Right lobe of liver (tissue), 6 donors: ENCODE measurements at places on chromosomes 13 and 19.
A peak's percentile ranks its signal among the peaks of the same experiment; 100 is the strongest.

- peak; percentile 87 for DNase-seq
Measured at GRCh38 chr19:3644351-3645066, 17.9 kb upstream of the CACTIN start.

DNA sequence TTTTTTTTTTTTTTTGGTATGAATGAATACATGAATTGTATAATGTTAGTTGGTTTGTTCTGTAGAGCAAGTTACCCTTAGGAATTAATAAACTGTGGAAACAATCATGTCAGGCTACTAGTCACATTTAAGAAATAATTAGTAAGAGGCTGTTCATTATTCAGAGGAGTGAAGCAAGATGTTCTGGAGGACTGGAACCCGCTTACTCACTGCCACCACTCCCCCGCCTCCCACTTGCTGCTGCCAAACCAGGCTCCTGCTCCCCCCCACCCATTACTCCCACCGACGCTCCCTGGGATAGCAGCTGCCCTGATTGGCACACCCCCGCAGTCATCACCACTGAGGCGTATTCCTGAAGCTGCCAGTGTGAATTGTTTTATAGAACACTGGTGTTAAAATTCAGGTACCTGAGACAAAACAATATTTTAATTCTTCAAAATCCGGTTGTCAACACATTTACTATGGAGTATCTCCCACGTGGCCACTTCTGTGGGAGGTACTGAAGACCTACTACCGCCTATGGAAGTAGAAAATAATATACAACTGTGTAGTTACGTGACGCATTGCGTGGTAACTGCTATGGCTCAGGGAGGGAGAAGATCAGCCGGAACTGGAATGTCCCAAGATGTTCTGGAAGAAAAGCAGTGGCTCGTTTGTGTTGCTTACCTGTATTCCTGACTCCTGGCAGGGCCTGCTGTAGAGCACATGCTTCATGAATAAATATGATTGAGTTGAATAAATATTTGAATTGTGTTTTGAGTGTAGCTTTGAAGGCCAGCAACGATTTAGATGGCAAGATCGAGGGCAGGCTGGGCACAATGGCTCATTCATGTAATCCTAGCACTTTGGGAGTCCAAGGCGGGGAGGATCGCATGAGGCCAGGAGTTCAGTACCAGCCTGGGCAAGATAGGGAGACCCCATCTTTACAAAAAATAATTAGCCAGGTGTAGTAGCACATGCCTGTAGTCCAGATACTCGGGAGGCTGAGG, 1.7 kb downstream of the DPY19L3 start:
- no peak for DNase-seq

DNA sequence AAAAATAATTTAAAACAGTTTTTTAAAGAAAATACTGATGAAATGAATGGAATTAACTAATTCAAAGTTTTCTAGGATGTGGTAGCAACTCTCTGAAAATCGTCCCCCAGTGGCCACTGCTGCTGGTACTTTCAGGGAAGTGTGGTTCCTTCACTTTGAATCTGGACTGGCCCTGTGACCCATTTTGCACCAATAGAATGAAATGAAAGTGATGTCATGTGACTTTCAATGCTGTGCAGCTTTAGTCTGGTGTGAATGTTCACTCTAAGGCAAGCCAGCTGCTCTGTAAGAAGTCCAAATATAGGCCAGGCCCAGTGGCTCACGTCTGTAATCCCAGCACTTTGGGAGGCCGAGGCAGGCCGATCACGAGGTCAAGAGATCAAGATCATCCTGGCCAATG, 26.4 kb upstream of the HNRNPA1L2 start:
- DNase-seq = no peak

- DNase-seq = no peak
Measured at GRCh38 chr13:91988331-91988730, 589.9 kb downstream of the GPC5 start.

GRCh38 chr13:27022571-27023311, 148.9 kb downstream of the USP12 start:
- DNase-seq = no peak

DNA sequence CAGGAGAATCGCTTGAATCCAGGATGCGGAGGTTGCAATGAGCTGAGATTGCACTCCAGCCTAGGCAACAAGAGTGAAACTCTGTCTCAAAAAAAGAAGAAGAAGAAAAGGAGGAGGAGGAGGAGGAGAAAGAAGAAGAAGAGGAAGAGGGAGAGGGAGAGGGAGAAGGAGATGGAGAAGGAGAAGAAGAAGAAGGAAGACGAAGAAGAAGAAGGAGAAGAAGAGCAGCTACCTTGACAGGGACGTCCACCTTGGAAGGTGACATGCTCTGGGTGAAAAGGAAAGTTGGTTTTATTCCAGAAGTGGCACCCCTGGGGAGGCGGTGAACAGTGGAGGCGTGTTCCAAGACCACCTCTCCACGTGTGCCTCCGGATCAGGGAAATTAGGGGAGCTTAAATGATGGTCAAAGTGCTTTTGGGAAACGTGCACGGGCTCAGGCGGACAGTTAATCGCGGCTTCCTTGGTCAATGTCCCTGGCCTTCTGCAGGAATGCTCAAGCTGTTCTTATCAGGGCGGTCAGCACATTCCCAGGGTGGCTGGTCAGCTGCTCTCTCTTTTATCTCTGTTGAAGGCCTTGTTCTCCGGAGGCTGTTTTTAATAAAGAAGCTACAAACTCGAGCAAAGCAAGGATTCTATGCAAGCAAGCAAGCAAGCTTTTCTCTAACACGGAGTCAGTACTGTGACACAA, 78.9 kb upstream of the PEG3 start:
- no peak for DNase-seq

- DNase-seq = no peak
Measured at GRCh38 chr13:77388944-77389624, 62.2 kb upstream of the MYCBP2 start.

- DNase-seq = no peak
Measured at GRCh38 chr13:71789693-71790329, 77.2 kb downstream of the DACH1 start.

DNA sequence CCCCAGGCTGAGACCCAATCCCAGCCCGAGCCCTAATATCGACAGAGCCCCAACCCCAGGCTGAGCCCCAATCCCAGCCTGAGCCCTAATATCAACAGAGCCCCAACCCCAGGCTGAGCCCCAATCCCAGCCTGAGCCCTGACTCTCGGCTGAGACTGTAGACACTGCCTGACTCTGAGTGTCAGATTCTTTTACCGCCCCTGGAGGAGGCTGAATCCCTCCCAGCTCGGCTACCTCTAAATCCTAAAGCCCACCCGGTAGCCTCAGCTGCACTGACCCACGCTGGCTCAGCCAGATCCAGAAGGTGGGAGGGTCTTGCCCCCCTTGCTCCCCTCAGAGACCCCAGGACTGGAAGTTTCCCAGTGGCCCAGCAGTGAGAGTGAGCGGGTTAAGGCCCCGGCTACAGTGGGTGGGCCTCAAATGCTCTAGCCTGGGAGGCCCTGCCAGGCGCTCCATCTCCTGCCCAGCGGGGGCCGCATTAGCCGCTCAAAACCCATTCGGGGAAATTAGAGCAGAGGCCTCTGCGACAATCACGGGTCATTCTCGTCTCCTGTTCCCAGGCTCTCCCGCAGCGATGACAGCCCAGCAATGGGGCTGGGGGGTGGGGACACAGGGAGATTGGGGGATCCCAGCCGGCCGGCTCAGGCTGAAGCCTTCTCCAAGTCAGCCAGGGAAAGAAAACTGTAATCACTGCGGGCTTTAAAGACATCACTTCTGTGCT, 43.8 kb downstream of the ZNRF4 start:
- DNase-seq = no peak

DNA sequence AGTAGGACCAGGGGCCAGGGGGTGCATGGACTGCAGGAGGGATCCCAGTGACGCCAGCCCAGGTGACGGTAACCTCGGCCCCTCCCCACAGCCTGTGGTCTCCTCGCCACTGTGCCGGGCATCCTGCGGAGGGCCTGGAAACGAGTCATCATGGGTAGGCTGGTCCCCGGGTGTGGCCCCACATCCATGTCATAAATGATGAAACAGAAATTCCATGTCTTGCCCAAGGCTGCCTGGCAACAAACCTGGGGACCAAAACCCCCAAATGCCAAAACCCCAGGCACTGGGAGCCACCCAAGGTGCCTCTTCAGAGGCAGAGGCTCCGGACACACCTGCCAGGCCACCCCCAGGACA, 20.9 kb downstream of the MAP2K2 start:
- no peak for DNase-seq

- no peak for DNase-seq
Measured at GRCh38 chr13:48403151-48403631, 9.7 kb downstream of the LPAR6 start.

- peak; percentile 91 for DNase-seq
Measured at GRCh38 chr19:53553865-53554791, 16.2 kb downstream of the ZNF331 start.

GRCh38 chr13:57672168-57672567, 40.6 kb downstream of the PCDH17 start:
- no peak for DNase-seq

DNA sequence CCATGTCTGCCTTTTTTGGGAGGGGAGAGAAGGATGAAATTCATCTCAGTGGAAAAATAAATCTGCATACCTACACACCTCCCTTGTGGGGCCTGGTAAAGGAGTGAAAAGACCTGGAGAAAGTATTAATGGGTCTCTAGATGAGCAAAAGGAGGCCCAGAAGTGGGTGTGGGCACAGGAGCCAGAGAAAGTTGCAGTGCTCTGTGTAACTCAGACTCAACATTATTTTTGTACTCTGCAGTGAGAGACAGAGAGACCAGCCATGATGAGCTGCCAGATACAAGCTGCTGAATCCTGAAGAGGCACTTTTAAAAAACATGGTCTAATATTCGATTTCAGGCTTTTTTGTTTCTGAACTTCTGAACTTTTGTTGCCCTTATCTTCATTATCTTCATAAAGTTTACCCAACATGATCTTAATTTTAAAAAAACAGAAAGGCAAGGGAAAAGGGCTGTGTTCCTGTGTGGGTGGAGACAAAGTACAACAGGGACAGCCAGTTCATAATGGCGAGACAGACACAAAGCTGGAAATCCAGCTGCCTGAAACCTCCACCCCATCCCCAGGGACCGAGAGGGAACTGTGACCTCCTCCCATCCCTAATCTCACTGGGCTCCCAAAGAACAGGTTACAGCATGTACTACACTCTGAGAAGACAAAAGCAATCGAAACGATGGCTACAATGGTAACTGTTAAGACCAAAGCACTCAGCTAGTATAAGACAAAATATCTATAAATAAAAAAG, 77.2 kb downstream of the KLF12 start:
- no peak for DNase-seq

GRCh38 chr13:51577690-51578089, 6.6 kb upstream of the WDFY2 start:
- no peak for DNase-seq

DNA sequence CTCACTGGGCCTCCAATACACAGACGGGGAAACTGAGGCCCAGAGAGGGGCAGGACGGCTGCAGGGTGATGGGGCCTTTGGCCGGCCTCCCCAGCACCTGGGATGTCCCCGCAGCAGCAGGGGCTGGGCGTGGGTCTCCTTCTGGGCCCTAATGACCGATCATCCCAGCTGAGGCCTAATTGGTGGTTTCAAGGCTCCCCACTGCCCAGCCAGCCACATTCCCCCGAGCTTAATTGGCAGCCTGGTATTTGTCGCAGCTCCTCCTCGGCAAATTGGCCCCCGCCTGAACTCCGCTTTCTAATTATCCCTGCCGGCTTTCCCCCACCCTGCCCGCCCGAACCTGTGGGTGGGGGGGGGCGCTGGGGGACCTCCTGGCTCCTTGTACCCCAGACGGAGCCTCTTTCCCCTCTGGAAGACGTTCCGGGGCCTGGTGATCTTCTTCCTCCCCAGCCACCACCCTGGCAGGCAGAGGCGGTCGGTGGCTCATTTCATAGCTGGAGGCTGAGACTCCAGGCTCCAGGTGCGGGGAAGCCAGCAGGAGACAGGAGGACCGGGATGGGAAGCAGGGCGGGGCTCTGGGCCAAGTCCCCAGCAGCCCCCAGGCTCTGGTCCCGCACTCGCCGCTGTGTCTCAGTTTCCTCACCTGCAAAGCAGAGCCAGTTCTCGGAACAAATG, 27.2 kb upstream of the WDR18 start:
- no peak for DNase-seq

GRCh38 chr13:29515372-29515771, 80.1 kb downstream of the SLC7A1 start:
- DNase-seq = no peak

GRCh38 chr13:48216204-48216711, 16.7 kb upstream of the ITM2B start:
- no peak for DNase-seq

- DNase-seq = no peak
Measured at GRCh38 chr13:49841964-49842363, 49.5 kb upstream of the KPNA3 start.

DNA sequence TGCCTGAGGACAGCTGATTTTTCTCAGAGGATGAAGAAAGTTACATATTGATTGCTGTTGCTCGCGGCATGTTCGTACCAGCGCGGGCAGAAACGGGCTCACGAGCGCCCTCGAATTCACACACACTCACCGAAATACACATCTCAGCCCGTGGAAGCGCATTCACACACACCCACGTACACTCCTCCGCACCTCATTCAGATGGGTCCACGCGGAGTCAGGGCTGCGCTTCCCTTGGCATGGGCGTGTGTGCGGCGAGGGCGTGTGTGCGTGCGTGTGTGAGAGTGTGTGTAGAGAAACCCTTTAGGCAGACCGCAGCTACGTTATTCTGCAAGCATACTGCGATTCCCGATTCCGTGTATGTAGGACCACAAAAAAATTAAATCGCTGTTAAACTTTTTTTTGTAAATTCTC, 2.1 kb upstream of the PCDH17 start:
- DNase-seq = peak; percentile 20
